NCI-H187 treated with DMSO at 0.1 percent for 48 hours (cell line): ENCODE measurements at places on chromosomes 1 and 21.

- DNase-seq: no peak
Observed at GRCh38 chr21:39096754-39097153, 86.5 kb downstream of the PSMG1 start.

- DNase-seq: no peak
Observed at GRCh38 chr1:227731241-227731677, 3.8 kb downstream of the JMJD4 start.

- no peak for DNase-seq
Observed at GRCh38 chr1:158327481-158327880, 3.9 kb downstream of the CD1B start.

DNA sequence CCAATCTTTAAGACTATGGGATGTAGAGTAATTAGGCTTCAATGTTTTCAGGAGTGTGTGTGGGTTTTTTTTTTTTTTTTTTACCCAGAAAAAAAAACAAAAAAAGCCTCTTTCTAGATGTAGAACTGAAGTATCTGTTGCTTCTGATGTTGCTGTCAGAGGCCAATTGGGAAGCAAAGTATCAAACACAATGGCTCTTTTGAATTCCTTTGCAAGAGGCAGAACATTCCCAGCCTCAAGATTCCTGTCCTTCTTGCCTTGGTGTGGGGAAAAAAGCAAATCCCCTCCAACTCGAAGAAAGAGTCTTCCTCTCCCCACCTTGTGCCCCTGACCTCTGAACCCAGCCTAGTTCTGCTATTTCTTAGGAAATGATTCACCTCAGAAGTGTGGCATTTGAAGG, 55.4 kb upstream of the LMO4 start:
- DNase-seq: no peak

DNA sequence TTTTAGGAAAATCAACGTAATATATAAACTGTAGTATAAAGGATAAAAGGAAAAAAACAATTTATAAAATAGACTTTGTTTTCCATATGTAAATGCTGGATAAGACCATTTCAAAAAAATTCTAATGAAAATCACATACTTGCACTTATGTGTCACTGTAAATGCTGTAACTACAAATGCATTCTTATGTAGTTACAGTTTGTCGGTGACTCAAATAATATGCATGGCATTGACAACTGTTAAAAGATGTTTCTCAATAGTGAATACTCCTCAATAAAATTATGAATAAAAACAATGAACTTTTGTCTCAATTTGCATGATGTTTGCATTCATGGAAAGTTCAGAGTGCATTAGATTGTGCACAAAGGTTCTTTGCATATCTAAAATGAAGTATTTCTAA, 614.0 kb upstream of the CHRM3 start:
- DNase-seq: no peak
